ENCODE measurements at places on chromosomes 12 and 14. TPM values are rescaled to one million over a fixed set of nuclear protein-coding genes. Genes with fewer than 3 reads are reported as not detected.
A peak's percentile ranks its signal among the peaks of the same experiment; 100 is the strongest.

GRCh38 chr14:85016496-85016895 lies 513.4 kb upstream of the FLRT2 start:
- no peak for DNase-seq

DNA sequence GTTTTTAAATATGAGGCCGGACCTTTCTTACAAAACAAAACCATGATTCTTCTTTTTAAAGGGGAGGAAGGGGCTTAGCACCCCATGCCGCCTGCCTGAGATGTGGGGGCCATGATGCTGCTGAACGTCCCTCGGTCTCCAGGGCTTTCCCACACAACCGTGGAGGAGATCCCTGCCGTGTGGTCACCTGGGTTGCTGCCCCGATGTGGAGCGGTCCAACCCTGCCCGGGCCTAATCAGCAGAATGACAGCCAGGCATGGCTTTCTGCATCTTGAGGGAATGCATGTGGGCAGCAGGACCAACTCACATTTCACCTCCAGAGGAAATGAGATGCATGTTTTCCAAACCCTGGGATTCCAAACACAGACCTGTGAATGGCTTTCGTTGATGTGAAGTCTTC lies 48.9 kb upstream of the C14orf180 start:
- no peak for DNase-seq

The OR9K2 gene
- total RNA-seq: not detected

The DTX1 gene
- total RNA-seq: 47.8 TPM

GRCh38 chr14:82740547-82740946 lies 1206.9 kb upstream of the SEL1L start:
- no peak for DNase-seq

The BAZ1A gene
- 36.8 TPM for total RNA-seq

- DNase-seq: peak; percentile 50
Measured at GRCh38 chr14:61477712-61478462, 156.5 kb downstream of the PRKCH start.

DNA sequence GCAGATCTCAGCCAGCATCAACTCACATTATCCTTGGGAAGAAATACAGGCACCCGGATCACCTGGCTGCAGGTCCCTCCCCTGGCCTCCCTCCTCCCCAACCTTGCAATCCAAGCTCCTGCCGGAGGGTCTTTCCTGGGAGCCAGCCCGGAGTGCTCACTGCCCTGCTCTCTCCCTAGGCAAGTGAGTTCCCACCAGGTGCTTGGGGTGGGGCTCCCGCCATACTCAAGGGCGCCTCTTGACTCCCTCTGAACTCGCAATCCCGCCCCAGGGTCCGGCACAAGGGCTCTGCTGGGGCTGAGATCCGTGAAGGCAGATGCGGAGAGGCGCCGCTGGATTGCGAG lies 1.2 kb upstream of the CEP170B start:
- DNase-seq: no peak

The IFNG-AS1 gene
- 19.0 TPM for total RNA-seq

DNA sequence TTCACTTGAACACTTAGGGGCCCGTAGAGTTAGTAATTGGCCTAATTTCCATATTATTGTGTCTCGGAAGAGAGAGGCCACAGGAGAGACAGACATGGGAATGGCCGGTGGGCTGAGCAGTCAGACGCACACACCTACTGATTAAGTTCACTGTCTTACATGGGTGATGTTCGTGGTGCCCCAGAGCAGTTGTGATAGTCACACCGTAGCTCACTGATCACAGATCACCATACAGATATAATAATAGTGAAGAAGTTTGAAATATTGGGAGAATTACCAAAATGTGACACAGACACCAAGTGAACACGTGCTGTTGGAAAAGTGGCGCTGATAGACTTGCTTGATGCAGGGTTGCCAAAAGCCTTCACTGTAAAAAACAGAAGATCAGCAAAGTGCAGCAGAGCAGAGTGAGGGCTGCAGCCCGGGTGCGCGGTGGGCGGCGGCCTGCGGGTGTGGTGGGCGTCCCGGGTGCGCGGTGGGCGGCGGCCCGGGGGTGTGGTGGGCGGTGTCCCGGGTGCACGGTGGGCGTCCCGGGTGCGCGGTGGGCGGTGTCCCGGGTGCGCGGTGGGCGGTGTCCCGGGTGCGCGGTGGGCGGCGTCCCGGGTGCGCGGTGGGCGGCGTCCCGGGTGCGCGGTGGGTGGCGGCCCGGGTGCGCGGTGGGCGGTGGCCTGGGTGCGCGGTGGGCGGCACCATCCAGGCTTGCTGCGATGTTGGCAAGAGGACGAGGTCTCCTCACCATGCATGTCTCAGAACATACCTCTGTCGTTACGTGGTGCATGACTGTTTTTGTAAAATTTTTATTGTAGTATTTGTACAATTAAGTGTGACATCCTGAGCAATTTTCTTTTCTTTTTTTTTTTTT lies 34.3 kb upstream of the TEX22 start:
- peak; percentile 71 for DNase-seq

DNA sequence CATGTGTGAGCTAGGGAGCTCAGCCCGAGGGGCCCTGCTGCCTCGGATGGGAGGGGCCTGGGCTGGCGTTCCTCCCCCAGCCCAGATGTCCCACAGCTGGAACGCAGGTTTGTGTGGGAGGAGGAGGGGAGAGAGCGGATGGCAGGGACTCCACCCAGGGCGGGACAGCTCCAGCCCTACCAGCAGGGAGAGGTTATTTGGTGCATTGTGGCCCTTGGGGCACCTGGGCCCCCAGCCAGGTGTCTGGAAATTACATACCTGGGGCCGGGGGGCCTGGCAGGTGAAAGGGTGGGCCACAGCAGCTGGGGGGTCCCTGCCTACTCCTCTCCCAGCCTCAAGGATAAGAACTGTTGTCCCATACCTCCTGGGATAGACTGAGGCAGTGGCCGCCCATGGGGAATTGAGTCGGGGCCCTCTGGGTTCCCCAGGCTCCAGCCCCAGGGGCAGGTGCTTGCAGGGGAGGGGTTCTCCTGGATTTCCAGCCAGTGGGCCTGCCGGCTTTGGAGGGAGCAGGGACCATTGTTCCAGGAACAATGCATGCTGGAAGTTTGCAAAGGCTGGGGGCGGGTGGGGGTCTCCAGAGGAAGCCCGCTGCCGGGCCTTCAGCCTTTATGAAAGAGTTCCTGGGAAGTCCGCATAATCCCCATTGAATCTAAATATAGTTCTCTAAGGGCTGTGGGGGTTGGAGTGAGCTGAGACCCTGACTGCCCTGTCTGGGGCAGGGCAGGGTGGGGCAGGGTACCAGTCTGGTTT lies 1.2 kb downstream of the KIF26A start:
- no peak for DNase-seq

The ZBTB42 gene
- total RNA-seq: 8.3 TPM

GRCh38 chr12:47725091-47725772 lies at the start of gene ENDOU:
TSS of gene ENDOU (minus strand) at chr12:47725490. CDS start at chr12:47725413, 77 bp downstream.
- no peak for DNase-seq

GRCh38 chr12:34526946-34527345 lies 504.6 kb downstream of the ALG10 start:
- DNase-seq: no peak

The LRCOL1 gene
- total RNA-seq: not detected

- no peak for DNase-seq
Measured at GRCh38 chr12:69328426-69328825, 19.8 kb upstream of the LYZ start.

DNA sequence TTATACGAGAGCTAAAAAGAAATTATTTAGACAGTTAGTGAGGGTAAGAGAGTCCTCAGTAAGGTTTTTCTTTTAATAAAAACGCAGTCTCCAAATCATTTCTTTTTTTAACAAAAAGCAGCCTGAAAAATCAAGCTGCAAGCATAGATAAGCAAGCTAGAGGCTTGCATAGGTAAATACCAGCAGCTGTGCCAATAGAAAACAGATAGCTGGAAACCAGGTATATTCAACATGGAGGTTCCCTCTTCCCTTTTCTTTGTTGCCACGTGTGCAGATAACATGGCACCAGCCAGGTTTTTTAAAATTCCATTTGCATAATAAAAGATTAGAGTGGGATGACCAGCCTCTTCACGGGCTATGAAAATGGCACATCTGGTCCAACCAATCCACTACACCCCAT lies 6.1 kb upstream of the PRKAB1 start:
- DNase-seq: no peak

GRCh38 chr12:19718401-19718800 lies 279.1 kb downstream of the AEBP2 start:
- no peak for DNase-seq

The NELL2 gene
- total RNA-seq: 0.39 TPM

DNA sequence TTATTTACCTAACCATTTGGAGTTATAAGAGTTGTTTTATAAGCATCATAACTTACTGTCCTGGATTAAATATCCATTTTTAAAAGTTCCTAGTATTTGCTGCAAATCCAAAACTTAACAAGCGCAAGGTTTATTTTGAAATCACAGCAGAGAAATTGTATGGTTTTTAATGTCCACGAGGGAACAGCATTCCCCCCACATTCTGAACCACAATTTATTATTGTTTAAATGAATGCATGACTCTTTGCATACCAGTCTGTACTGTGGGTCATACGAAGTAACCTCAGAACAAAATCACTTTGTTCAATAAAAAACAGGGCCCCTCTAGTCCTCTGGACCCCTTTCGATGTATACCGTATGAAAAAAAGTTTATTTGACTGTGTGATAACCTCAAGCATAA lies 75.9 kb downstream of the DACT1 start:
- no peak for DNase-seq

- DNase-seq: no peak
Measured at GRCh38 chr14:75196064-75196463, 19.7 kb upstream of the TMED10 start.

- no peak for DNase-seq
Measured at GRCh38 chr12:119718141-119718540, 50.2 kb downstream of the PRKAB1 start.

DNA sequence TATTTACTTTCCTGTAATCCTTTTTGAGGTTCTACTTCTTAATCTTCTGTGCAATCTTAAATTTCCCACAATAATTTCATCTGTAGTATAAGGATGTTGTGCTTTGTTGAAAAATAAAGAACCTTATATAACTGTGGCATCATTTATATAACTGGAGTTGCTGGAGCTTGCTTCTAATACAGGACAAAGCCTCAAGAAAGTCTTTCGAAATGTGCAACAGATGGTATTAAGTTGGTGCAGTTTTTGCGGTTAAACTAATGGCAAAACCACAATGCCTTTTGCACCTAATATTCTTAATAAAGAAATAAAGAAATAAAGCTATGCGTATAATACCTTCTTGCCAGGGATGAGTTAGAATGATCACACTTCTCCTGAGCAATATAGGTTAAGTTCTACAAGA lies 180.0 kb downstream of the KITLG start:
- DNase-seq: no peak

GRCh38 chr12:91204421-91204820 lies 21.8 kb upstream of the DCN start:
- DNase-seq: no peak

DNA sequence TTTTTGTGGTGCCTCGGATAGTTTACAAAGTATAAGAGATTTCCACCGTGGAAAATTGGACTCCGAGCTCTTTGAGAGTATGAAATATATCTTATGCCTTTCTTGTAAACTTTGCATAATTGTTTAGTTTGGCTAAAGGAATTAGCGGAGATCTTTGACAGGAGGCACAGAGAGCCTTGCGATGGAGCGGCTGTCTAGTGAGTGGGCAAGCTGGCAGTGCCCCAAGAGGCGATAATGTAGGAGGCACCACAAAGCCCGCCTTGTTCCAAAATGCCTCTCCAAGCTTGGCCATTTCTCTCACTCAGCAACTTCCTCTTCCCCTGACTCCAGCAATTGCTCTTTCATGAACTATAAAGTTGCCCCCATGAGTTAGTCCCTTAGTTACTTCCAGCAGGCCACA lies 270.1 kb upstream of the PRICKLE1 start:
- no peak for DNase-seq

The TOMM20L gene
- 0.70 TPM for total RNA-seq

DNA sequence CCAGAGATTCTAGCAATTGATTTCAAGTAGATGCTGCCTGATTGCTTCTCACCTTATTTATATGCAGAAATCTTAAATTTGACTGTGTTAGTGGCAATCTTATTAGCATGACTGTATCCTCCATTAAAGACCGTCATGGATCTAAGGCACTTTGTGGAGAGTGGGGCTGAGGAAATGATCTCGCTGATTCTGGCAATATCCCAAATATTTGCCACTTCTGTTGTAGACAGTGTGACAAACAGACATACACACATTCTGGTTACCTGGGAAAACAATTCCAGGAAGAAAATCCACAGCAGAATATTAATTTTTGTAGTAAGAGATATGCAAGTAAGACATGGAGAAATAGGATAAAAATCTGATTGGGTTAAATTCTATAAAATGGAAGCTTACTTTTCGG lies 269.0 kb upstream of the G2E3 start:
- DNase-seq: no peak

DNA sequence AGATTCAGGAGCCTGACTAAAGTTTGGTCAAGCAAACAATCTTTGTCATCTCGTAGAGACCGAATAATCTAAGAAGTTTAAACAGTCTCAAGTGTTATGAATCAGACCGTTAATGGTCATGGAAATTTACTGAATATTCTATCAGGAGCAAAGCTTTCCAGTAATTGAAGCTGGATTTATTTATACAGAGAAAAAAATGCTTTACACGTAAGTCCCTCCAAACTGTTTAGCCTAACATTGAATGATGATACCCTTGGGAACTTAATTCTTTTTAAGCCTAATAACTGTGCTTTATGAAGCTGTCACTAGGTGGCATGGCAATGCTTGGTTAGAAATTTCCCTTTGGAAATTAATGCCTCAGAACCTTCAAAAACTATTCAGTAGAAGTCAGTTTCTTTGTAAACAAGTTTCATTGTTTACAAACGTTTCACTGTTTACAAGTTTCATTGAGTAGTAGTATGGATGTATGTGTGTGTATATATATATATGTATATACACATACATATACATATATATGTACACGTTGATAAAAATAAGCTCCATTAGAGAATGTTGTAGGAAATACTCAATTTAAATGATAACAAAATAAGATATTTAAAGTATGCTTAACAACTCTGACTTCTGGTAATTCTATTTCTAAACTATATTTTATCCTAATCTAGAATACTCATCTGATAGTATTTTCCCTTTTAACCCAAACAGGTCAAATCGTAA lies 32.1 kb downstream of the DEPDC4 start:
- DNase-seq: peak; percentile 34

The ACSM4 gene
- not detected for total RNA-seq
